ENCODE measurements at places on chromosomes 6 and 20.

- DNase-seq: peak; percentile 42
Measured at GRCh38 chr20:53174454-53174853, 202.3 kb downstream of the TSHZ2 start.

GRCh38 chr6:36178544-36178943 lies 18.0 kb upstream of the BRPF3 start:
- DNase-seq: no peak

DNA sequence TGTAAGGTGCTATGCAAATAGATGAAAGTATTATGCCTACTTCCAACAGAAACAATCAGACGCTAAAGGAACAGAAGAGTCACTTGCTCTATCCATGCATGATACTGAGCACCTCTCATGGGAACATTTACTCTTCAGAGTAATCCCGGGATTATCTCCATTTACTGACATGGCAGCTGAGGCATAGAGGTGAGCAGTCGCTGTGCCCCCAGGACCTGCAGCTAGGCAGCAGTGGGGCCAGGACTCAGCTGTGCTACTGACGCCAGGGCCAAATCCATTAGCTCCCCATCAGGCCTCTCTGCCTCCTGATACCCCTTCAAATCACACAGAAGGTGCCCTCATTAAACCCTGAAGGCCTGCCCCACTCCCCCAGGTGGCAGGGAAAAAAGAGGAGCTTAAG lies 51.9 kb downstream of the TRAM2 start:
- DNase-seq: no peak

GRCh38 chr6:105135907-105136430 lies 43.8 kb downstream of the POPDC3 start:
- DNase-seq: peak; percentile 13

GRCh38 chr20:61520893-61521460 lies 268.9 kb downstream of the CDH4 start:
- no peak for DNase-seq

DNA sequence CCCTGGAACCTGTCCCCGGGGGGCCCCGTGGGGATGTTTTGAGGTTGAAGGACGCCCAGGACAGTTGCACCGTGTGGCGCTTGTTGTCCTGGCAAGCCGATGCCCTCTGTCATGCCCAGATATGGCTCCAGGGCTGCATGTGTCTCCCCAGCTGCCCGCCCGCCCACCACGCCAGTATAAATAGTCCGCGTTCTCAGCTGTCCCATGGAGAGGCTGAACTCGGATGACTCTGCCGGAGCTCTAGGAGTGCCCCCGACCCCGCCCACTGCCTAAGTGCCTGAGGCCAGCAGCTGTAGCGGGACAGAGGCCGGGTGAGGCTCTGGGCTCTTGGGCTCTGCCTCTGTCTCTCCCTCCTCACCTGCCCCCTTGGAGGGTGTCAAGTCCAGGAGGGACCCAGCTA lies 83.0 kb upstream of the GATA5 start:
- DNase-seq: no peak

DNA sequence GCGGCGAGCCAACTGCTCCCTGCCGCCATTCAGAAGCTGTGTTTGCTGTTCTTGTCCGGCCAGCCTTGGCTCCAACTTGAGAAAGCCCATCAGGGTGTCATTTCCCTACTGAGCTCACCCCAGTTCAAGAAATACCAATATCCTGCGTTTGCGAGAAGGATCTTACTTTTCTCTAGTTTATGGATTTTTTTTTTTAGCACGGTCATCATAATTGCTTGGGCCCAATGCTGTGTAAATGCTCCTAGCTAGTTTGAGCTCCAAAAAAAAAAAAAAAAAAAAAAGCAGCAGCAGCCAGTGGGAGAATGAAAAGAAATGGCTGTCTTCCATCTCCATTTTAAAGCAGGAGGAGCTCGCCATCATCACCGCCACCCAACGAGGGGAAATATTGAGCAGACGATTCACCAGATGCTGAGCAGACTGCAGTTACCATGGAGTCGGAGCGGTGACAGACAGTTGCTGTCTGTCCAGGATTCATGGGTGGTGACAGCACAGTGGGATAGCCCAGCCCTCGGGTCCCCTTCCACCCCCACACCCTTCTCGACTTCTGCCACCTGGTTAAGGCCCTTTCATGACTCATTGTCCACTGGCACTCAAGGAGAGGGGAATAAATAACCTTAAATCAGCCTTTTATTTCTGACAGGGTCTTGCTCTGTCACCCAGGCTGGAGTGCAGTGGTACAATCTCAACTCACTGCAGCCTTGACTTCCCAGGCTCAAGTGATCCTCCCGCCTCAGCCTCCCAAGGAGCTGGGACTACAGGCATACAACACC lies 132.4 kb upstream of the SNX9 start:
- DNase-seq: no peak

GRCh38 chr20:52534616-52535015 lies 343.0 kb upstream of the ZFP64 start:
- DNase-seq: no peak

- DNase-seq: no peak
Measured at GRCh38 chr6:113626475-113626874, 230.7 kb upstream of the MARCKS start.

DNA sequence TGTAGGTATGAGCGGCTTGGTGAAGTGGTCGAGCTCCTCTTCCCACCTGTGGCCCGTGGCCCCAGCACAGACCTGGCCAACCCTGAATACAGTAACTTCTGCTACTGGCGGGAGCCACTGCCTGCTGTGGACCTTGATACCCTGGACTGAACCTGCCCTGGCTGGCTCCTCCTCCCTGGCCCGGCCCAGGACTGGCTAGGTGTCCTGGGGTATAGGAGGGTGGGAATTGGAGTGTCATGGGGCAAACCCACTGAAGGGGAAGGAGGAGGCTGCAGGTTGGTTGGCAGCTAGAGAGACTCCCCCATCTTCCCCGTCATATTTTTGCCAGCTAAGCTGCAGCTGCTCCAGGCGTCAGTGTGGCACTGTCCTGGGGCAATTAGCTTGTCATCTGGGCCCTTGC lies 7.9 kb downstream of the EMILIN3 start:
- DNase-seq: no peak

DNA sequence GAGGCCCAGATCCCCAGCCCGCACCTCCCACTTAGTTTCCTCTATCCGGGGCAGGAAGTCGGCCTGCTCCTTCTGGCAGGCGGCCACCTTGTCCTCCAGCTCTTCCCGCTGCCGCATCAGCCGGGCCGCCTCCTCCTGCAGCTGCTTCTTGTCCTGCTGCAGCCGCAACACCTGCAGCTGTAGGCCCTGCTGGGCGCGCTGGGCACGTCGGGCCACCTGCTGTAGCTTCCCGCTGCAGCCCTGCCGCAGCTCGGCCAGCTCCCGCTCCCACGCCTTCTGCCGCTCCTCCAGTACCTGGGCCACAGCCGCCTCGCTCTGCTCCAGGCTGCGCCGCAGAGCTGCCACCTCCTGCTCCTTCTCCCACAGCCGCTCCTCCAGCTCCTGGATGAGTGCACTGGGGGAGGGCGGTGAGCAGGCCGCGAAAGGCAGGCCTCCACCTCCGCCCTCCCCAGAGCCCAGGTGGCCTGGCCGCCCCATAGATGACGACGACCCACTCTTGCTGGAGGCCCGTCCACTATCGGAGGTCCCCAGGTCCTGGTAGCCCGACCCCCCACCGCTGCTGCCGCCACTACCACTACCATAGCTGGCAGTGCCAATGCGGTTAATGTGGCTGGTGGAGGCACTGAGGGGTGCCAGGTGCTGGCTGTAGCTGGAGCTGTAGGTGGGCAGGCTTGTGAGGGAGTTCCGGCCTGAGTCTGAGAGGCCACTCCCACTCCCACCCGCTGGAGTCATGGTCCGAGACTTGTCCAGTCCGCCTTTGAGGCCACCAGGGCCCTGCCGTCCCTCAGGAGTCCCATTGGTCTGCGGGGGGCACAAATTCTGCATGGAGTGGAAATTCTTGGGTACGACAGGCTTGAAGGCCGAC lies 6.0 kb upstream of the FASTKD5 start:
- DNase-seq: peak; percentile 63

- no peak for DNase-seq
Measured at GRCh38 chr20:61800359-61801064, 265.2 kb downstream of the TAF4 start.

DNA sequence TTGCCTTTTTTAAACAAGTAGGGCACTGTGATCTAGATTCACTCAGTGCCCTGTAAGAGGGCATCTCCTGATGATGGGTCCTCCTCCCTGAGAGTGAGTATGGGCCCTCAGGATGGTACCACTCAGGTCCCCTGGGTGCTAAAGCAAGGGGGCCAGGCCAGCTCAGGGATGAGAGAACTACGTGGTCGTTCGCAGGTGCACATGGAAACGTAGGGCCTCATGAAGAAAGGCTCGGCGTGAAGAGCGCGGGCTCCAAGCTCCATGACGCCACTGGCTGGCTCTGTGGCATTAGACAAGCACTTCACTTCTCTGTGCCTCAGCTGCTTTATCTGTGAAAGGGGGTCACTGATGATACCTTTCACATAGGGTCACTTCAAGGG lies 50.7 kb downstream of the SYNJ2 start:
- no peak for DNase-seq

- no peak for DNase-seq
Measured at GRCh38 chr20:37526839-37527637, 638 bp downstream of the BLCAP start.

GRCh38 chr6:71486461-71486860 lies 197.8 kb downstream of the OGFRL1 start:
- DNase-seq: no peak

DNA sequence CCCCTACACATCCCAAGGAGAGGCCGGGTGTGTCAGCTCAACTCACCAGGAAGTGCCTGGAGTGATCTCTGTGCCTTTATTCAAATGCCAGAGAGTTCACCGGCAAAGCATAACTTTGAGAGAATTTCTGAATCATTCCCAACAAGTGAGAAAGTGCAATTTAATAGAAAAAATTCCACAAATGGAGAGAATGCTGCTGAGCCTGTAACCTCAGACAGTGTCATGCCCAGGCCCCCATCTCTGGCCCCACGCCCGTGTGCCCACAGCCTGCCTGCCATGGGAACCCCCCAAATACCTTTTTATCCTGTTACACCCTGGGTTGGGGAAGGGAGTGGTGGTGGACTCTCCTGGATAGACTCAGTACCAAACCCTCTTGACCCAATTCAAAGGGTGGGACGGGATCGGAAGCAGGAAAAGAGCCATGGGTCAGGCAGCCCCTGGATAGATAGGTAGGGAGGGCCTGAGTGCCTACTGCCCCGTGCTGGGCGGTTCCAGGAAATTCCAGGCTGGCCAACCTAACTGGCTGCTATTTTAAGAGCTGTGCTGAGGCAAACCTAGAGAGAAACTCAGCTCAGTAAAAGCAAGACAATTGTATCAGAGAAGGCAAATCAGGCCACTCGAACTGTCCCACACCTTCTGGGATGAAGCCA lies 179.0 kb upstream of the FOXA2 start:
- DNase-seq: no peak

- DNase-seq: no peak
Measured at GRCh38 chr20:1835186-1836035, 59.8 kb upstream of the SIRPA start.

DNA sequence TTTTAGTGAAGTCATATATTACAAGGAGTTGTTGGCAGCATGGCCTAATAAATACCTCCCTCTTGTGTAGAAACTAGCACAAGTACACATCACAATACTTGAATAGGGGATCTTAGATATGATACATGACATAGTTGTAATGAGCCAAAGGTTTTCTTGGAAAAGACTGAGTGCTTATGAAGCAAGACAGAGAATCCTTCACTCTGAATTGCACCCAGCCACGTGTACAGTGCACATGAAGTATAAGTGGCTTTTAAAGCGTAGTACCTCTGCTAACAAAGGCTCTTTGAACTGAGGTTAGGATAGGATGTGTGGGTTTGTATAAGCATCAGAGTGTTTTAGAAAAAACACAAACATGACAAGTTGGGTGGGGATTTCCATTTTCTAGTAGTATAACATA lies 145.5 kb upstream of the STMND1 start:
- DNase-seq: no peak

DNA sequence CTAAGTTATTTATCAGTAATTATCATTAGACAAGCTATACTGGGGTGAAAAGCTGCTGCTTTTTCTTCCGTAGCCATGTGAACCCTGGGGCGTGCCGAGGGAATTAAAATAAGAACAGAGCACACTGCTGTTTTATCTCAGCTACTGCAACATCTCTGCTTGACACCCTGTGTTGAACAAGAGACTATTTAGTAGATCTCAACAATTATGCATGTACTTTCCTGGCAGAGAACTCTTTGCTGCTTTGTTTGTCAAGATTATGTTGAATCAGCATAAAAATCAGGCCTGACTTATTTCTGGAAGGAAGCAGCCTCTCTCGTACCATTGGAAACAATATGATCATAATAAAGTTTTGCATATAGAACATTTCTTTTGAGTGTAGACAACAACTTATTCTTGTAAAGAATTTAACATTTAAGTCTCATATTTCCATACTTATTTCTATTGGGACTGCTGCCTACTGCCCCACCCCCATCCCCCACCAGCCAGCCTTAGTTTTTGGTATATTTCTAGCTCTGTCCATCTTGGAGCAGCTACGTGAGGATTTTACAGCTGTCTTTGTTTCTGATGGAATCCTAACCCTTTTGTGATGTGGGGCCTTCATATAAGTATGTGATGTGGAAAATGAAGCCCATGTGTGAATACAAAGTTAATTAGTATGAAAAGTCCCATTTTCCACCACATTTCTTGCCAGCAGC lies 1011.4 kb downstream of the KIF16B start:
- peak; percentile 82 for DNase-seq

DNA sequence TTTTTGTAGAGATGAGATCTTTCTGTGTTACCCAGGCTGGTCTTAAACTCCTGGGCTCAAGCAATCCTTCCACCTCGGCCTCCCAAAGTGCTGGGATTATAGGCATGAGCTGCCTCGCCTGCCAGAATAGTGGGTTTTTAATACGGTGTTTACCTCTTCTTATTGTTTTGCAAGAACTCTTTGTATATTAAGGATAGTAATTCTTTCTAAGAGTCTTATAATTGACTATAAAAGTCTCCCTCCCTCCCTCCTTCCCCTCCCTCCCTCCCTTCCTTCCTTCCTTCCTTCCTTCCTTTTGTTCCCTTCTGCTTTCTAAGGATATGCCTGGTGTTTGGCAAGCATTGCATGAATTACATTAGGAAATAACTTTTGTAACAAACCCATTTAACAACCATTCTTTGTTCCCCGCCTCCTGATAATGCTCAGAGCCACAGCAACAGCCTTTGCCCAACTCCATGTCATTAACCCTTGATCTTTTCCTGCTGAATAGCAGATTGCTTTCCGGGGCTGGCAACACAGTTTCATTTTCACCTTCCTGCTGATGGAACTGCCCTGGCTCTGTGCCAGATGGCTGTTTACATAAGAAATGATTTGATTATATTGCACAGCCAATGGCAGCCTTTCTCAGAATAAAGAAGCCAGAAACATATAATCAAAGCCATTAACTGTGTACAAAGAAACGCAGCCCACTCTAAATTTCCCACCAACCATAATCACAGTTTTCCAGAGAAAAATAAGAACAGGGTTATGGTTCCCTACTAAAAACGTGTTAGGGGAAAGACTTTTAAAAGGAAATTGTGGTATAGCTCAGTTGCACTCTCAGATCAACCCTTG lies 143.7 kb upstream of the PTPN1 start:
- no peak for DNase-seq

DNA sequence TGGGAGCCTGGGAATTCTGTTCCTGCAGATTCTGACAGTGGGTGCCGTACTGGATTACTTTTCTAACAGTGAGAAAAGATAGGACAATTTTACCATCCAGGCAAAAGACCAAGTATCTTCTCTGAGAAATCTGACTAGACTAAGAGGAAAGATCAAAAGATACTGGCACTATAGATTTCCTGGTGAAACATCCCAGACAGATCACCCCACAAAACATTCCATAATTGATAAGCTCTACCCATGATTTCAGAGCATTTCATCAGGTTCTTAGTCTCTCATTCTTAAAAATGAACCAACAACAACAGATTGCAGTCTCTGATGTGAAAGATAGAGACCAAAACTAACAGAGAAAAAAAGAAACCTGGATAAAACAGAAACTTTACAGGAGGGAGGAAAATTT lies 13.6 kb upstream of the UBR2 start:
- DNase-seq: no peak

All from putamen (tissue), 1 donor.